NCI-H345 (cell line): ENCODE measurements at places on chromosomes 3 and 15.

GRCh38 chr3:23343509-23343908 lies 140.4 kb downstream of the UBE2E2 start:
- no peak for DNase-seq

GRCh38 chr15:66955871-66956585 lies 109.4 kb upstream of the SMAD3 start:
- DNase-seq, result no peak

DNA sequence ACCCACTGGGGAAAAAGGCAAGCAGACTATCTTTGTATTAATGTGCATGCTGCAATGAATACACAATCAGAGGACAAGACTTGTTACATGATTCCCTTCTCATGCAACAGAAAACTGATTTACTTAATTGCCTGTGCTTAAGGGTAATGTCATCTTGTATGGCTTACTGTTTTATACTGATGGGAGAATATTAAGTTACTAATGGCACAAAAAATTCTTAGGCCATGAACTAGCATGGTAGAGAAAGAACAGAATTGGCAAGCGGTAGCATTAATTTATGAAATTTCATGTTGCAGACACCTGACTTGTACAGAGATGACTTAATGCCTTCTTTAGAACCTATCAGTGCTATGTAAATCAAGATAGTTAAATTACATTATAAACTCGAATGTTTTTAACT lies 282.3 kb downstream of the CNTN3 start:
- DNase-seq, result no peak

DNA sequence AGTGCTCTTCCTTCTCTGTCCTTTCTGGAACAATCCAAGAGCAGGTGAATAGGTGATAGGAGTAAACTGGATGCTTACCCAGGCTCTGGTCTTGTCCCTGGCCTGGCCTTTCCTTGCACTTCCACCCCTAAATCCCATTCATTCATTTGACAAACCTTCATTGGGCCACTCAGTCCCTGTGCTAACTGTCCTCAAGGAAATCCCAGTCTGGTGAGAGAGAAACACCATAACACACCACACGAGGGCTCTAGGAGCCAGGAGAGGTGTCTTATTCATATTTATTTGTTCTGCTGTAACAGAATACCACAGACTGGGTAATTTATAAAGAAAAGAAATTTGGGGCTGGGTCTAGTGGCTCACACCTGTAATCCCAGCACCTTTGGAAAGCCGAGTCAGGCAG lies 22.8 kb downstream of the EFCC1 start:
- DNase-seq, result no peak

DNA sequence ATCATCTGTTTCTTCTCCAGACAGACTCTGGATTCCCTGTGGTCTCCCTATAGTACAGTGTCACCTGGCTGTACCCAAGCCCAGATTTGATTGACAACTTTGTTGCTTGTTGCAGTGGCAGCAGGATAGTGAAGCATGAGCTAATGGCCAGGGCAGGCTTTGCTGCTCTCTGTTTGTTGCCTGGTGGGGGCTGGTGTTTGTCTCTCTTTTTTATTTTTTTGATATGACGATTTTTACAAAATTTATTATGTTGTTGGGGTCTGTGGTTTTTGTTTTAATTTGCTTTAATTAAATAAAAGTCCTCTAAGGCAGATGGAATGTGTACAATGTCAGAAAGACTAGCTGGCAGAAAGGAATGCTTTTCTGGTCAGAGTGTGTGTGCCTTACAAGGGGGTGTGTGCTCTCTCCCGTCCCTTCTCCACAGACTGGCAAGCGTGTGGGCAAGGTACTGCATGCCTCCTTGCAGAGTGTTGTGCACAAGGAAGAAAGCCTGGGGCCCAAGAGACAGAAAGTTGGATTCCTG lies 15.2 kb upstream of the CLEC3B start:
- DNase-seq, result no peak

DNA sequence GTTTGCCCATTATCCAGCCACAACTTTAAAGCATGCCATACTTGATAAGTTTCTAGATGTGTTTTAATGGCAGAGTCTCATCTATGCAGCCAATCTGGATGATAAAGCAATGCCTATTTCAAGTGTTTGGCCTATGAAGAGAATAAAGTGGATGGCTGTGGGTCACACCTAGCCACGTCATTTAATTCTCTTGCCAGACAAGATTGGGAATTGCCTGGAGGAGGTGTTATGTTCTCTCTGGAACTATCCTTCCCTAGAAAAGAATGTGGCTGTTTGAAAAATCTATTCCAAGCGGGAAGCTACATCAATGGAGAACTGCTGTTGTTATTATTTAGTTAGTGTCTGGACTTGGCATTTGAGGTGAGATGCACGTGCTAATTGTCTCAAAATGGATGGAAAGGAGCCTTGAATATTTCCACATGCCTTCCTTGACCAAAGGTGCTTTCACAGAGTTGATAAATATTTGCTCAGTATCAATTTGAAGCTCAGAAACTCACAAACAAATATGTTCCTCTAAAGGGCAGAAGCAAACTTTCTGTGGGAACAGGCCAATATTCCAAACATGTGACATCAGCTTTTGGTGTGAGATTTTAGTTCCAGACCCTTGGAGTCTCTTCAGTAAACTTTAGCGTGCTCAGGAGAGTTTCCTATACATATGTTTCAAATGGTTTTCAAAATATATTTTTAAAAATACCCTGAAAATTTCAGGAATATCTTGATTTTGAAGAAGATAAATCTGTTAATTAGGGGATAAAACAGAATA lies 510.6 kb upstream of the SGO1 start:
- no peak for DNase-seq

GRCh38 chr3:80550174-80550573 lies 782.4 kb upstream of the ROBO1 start:
- DNase-seq, result no peak

DNA sequence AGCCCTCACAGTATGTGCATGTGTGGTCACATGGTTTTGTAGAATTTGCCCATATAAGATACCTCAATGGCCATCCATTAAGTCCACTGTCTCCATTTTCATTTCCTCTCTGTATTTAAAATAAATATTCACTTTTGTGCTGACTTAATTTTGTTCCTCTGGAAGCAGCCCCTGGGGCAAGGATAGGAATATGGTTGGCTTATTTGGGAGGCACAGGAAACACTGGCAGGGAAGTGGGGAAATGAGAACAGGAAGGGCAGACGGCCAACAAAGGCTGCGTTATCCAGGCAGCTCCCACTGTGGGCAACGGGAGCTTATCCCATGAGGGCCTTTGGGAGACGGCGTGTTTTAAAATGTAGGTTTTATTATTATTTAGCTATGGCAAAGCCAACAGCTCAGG lies 148.6 kb downstream of the SHQ1 start:
- DNase-seq, result no peak

DNA sequence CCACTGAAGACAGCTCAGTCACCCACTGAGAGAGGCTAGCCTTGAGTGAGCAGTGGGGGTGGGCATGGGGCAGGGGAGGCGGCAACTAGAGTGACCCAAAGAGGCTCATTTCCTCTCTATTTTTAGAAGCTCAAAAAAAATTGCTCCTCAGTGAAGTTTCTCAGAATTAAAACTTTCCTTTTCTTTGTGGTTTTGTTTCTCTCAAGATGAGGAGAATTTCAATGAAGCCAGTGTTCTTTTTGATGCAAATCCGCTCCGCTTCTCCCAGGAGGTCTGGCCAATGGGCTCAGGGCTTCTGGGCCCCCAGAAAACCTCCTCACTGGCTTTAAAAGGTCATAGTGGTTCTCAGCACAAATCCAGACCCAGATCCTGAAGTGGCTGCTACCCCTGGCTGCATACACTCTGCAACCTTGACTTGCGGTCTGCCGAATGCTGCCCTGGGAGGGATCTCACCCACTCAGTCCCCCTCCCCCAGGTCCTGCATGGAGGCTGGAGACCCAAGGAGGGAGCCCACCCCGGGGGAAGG lies at the start of gene ACSBG1:
ACSBG1 (minus strand) TSS at position 51 of the 526 bp plus-strand sequence. CDS start 64 bp downstream, outside the sequence.
- DNase-seq, result no peak

- DNase-seq, result no peak
Measured at GRCh38 chr3:161270991-161271390, 49.9 kb downstream of the NMD3 start.

DNA sequence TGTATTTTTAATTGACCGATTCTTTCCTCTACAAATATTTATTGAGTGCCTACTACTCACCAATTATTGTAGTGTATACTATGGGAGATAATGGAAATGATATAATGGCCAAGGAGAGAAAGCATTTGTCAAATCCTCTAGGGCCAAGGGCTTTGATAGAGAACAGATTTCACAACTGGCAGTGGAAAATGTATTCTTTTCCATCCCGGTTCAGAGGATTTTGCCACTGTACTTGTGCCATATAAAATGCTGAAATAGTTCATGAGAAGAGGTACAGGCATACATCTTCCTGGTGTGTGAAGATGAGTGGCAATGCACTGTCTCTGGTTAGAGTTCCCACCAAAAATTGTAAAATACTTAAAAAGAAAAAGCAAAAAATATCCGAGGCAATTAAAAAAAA lies 451.6 kb upstream of the TPRG1 start:
- DNase-seq, result peak; percentile 8

- DNase-seq, result no peak
Measured at GRCh38 chr15:90994059-90994416, 297 bp downstream of the PRC1 start.

- no peak for DNase-seq
Measured at GRCh38 chr3:12901623-12902045, 60.3 kb upstream of the RPL32 start.

DNA sequence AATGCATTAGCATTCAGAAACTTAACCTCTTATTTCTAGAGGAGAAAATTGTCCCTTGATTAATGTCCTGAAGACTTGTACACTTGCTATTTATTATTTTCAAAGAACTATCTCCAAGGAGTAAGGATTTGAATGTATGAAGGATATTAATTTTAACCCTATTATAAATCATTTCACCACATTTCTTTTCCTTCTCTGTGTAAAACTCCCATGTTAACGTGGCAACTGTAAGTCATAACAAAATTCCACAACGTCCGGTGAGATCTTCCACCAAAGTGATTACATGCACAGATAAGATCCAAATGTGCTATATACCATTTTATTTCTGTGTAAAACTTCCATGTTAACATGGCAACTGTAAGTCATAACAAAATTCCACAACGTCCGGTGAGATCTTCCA lies 229.1 kb upstream of the ARHGEF26 start:
- no peak for DNase-seq

- DNase-seq, result peak; percentile 14
Measured at GRCh38 chr3:36525115-36525801, 145.0 kb downstream of the STAC start.

GRCh38 chr3:43816372-43816771 lies 125.6 kb downstream of the ABHD5 start:
- DNase-seq, result no peak
